Fibroblast of skin of right quadriceps (primary cell): ENCODE measurements at places on chromosomes 2 and 18.

DNA sequence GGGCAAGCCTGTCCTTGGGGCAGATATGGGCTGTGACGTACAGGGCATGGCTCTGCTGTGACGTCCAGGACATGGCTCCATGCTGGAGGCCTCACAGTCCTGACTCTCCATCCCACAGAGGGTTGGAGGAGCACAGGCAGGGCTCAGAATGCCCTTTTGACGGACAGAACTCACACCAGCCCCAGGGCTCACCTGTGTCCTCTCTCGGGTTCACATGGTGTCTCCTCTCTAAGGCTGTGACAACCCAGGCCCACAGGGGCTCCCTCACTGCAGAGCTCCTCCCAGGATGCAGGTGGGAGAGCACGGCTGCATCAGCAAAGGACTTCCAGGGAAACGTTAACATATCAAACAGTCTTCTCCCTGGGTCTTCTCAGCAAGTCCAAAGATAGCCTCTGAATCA lies 133.8 kb downstream of the EIPR1 start:
- DNase-seq: no peak

- no peak for DNase-seq
Observed at GRCh38 chr2:180494286-180494685, 486.1 kb upstream of the UBE2E3 start.

- DNase-seq: no peak
Observed at GRCh38 chr2:84854850-84855249, 26.0 kb downstream of the TRABD2A start.

DNA sequence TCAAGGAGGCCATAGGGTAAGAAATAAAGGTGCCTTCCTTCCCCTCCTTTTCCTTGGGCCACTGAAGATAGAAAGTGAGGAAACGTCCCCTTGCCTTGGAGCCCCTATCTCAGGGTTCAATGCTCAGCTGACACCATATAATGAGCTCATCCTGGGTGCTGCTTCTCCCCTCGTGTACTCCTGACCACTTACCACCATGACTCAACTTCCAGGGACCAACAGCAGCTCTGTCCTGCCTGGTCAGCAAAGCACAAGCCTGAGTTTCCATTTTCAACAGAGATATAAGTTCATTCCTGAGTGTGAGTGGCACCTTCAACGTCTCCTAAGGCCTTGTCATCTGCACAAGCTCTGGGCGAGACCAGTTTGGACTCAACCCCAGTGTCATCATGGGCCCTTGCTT lies 151.2 kb downstream of the CAPN13 start:
- DNase-seq: no peak
